Activated gamma-delta T cell treated with Interleukin-2 at 50 U/mL for 16 hours (primary cell): ENCODE measurements at places on chromosomes 6 and 20.

GRCh38 chr20:2745060-2745910 lies 52.7 kb downstream of the EBF4 start:
- DNase-seq: no peak

- no peak for DNase-seq
These were observed 822 bp downstream of the ELOVL4 start for GRCh38 chr6:79946272-79947190.

DNA sequence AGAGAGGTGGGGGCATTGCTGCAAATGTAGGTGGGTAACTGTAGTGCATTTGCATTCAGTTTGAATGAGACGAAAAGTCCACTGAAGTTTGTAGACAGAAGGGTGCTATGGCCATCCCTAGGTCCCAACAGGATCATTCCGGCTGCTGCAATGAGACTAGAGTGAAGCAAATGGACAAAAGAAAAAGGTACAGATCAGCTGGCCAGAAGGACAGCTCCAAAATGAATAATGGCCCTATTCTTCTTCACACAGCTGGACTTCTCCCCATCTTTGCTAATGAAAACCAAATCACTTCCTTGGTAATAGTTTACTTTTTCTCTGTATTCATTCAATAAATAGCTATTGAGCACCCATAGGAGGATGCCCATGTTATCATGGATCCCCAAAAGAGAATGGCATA lies 56.4 kb upstream of the TPD52L1 start:
- no peak for DNase-seq

DNA sequence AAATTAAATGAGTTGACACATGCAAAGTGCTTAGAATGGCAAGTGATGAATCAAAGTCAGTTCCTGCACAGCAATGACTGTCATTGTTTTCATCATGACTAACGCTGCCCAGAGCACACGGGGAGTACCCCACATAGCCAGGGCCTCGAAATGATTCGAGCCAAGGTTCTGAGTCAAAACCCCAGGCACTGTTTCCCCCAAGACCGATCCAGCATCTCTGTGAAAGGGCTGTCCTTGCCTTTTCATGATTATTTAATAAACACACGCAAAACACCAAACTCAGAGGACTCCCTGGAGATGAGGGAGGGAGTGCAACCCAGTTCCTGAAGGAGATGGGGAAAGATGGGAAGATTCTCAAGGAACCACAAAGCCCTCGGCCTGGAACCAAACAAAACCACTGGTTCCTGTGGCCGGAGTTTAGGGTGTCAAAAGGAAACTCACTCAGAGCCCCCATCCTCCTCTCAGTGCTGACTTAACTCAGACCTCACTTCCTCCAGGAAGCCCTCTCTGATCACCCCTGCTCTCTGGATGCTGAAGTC lies 3.8 kb downstream of the PREX1 start:
- peak; percentile 51 for DNase-seq

DNA sequence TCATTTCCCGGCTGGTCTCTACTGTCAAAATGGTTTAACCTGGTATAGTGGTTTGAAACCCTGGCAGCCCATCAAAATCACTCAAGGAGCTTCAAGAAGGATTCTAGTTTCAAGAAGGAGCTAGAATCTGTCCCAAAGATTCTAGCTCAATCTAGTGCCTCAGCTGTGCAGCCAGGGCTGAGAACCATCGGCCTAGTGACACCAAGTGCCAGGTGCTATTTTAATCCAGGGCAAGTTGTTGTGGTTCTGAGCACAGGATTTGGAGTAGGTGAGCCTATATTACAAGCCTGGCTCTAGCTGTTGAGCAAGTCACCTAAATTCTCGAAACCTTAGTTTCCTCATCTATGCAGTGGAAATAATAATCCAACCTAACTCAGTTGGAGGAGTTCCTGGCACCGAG lies 3.7 kb downstream of the MOCS1 start:
- no peak for DNase-seq

DNA sequence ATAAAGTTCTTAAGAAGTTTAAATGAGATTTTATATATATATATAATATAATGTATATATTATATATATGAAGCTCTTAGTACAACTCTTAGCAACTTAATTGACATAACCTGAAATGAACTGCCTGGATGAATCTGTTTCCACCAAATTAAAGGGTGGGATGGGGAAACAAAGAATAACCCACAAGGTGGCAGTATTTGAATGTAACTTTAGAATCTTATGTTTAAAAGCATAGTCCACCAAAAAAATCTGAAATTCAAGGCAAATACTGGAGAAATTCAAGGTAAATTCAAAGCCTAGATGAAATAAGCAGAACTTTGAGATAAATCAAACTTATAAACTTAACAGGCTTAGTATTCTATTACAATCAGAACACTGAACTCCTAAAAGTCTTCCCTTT lies 4.4 kb upstream of the IBTK start:
- DNase-seq: no peak

DNA sequence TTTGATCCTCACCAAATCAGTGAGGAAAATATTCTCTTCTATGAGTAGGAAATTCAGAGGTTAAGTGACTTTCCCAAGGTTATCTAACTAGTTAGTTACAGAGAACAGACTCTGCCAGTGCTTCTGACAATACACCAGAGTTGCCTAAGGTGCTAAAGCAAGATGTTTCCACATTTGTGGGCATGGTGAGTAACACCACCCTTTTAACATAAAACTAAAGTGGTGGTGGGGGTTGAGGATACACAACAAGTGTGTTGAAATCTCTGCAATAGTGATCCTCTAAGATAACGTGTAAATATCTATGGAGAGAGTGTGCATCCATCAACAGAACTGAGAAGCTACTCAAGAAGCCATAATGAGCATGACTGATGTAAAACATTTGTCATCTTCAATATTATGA lies 11.7 kb downstream of the VNN2 start:
- no peak for DNase-seq

GRCh38 chr6:104705916-104706442 lies 153.7 kb downstream of the HACE1 start:
- DNase-seq: no peak

DNA sequence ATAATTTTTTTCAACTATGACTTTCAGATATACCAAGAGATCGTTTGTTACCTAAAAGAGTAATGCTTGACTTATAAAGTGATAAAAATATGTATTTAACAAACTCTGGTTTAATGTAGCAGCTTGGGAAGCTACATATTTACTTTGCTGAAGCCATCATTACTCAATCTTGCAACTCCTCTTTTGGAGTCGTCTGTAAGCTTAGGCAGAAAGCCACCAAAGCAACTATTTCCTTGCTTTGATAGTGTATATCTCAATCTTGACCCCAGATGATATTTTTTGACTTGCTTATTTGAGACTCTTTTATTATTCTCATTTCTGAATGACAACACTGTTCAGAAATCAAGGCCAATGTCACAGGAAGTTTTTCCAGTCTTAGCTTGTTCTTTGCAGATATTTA lies 183.0 kb downstream of the SAMD5 start:
- DNase-seq: no peak

- DNase-seq: no peak
These were observed 38.9 kb downstream of the FBXO9 start for GRCh38 chr6:53103993-53104675.

- DNase-seq: no peak
These were observed 84.1 kb downstream of the ZFAND3 start for GRCh38 chr6:37903351-37904340.

- DNase-seq: no peak
These were observed at the start of gene TTBK1 for GRCh38 chr6:43242908-43243663. TSS of gene TTBK1 (plus strand) at chr6:43243481. CDS start at chr6:43246661, 3,180 bp downstream.

DNA sequence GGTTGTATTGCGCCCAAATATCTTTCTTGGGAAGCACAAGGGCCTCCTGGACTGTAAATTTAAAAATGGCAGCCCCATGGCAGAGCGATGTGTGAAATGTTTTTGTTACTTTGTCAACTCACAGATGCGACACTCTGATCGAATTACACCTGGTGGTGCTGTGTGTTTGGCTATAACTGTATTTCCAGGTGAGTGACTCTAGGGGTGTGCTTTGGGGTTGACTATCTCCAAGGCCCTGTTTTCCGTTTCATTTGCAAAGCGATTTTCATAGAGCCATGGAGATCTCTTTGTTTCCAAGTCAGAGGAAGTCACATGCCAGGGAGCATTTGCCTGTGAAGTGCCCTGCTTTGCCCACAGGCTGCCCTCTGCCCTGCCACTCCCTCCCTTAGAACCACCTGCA lies 93.5 kb downstream of the CDC5L start:
- DNase-seq: no peak

DNA sequence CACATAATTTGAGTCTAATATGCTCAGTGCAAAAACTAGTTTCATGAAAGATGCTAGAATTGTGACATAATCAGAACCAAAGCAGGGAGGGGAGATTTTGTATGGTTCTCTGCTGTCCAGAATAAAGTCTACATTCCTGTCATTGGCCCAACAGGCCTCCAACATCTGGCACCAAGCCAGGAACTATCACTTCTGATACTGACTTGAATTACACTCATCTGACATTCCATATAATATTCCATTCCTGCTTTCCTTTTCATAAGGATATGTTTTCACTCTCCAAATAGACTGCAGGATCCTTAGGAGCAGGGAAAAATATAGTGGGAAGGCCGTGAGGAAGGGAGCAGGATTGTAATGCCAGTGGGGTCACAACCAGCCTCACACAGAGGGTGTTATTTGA lies 84.6 kb upstream of the BTN3A2 start:
- DNase-seq: no peak

DNA sequence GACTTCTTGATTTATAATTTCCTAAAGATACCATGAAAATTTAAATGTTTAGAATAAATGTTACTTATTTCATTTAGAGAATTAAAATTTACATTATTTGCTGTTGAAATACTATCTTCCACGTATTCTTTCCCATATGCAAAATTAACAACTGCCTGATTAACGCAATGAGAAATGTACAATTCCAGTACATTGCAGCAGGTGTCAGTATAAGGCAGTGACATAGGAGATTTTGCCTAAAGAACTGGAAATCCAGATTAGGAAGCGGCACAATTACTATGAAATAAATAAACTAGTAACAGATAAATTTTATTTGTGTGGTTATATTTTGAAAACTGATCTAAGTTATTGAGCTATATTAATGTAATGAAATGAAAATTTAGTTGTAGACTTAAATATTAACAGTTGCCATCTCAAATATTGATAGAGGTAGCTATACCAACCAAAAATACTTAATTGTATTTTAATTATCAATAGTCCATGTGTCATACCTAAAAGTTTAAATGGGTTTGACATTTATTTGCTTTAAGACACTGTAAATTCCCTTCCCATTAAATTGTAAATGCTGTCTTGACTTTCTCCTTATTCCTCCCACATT lies 300.2 kb downstream of the UTRN start:
- no peak for DNase-seq

DNA sequence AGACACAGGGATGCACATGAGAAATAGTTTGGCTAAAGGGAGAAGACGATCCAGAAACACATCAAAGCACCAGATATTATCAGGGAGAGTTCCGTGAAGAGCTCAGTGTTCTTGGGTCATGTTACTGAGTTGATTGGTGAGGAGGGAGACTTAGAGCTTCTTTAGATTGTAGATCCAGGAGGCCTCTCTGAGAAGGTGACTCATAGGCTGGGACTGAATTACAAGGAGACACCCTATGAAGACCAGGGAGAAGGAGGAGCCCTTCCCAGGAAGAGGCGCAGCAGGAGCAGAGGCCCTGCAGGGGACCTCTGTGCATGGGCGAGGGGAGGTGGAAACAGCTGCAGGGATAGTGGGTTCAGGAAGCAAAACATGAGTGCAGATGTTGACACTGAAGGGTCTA lies 196.5 kb downstream of the SLC24A3 start:
- no peak for DNase-seq

- DNase-seq: no peak
These were observed 336.6 kb downstream of the PREX1 start for GRCh38 chr20:48490961-48491831.

DNA sequence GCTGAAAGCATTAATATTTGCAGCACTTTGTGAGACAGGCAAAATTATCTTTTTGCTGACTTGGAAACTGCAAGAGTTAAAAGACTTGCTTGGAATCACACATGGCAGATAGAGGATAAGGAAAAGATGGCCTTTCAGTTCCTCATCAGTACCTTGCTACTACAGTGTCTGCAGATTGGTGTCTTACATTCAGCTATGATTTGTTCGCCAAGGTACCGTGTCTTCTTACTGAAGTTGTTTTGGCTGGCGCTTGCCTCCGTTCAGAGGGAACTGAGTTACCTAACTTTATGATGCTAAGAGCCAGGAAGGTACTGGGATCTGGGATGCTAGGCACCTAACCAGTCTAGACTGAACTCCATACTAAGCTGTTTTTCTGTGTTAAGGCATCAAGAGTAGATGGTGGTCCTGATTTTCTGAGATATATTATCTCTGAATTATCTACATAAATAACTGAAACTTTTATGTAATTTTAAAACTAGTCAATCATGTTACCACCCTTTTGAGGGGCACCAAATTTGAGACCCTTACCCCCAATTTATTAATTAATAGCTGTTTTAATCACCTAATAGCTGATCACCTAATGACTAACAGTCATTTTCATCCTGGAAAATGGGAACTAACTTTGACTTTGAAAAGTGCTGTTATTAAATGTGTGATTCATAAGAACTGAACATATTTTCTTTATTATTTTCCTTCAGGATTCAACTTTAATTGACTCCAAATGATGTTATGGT lies 2.5 kb downstream of the WTAP start:
- DNase-seq: no peak

- no peak for DNase-seq
These were observed 6.3 kb upstream of the MROH8 start for GRCh38 chr20:37185686-37186085.

DNA sequence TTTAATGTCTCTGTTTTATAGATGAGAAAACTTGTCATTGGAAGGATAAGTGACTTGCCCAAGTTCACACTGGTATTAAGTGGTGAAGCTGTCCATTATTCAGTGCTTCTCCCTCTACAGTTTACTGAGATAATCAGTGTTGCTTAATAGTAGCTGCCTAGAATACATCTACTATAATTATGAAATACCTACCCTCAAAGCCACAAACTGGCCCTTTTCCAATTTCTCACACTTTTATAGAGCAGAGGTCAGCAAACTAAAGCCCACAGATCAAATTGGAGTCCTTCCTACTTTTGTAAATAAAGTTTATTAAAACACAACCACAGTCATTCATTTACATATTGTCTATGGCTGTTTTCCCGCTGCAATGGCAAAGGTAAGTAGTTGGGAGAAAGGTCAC lies 73.5 kb downstream of the EYS start:
- no peak for DNase-seq

GRCh38 chr20:54051068-54051467 lies 19.3 kb downstream of the BCAS1 start:
- DNase-seq: no peak

- no peak for DNase-seq
These were observed 32.5 kb downstream of the KIAA0319 start for GRCh38 chr6:24613361-24614042.
